ENCODE measurements at places on chromosomes 5 and 9. TPM values are rescaled to one million over a fixed set of nuclear protein-coding genes. Genes with fewer than 3 reads are reported as not detected.

DNA sequence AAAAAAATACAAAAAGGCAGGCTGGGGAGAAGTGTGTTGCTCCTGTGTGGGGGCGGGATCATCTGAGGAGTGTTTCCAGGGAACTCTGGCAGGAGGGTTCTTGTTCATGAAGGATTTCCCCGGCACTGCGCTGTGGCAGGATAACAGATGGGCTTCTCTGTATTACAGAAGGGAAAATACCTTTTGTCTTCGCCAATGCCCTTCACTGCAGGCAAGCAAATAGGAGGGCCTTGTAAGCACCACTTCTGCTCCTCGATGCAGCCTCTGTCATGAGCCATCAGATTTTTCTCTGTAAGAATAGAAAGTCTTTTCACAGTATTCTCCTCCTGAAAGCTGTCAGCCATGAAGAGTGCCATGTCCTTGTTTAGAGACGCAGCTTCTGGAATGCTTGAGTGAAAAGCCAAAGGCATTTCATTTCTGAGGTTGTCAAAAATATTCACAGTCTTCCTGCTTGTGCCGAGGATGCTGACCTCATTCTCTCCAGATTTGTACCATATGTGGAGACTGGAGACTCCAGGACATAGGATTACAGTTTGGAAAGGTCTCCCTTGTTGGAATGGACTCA is 294.0 kb downstream of the YTHDC2 start:
- no peak for DNase-seq

GRCh38 chr5:62569470-62569869 is 9.1 kb upstream of the LRRC70 start:
- no peak for DNase-seq

Gene C5orf52
- total RNA-seq, result not detected

Gene RRAGA
- 67.4 TPM for total RNA-seq

Gene FLT4
- total RNA-seq, result 6.4 TPM

Gene UBAP1
- total RNA-seq, result 21.0 TPM

GRCh38 chr9:36187414-36187813 is 3.3 kb upstream of the CLTA start:
- DNase-seq, result no peak

DNA sequence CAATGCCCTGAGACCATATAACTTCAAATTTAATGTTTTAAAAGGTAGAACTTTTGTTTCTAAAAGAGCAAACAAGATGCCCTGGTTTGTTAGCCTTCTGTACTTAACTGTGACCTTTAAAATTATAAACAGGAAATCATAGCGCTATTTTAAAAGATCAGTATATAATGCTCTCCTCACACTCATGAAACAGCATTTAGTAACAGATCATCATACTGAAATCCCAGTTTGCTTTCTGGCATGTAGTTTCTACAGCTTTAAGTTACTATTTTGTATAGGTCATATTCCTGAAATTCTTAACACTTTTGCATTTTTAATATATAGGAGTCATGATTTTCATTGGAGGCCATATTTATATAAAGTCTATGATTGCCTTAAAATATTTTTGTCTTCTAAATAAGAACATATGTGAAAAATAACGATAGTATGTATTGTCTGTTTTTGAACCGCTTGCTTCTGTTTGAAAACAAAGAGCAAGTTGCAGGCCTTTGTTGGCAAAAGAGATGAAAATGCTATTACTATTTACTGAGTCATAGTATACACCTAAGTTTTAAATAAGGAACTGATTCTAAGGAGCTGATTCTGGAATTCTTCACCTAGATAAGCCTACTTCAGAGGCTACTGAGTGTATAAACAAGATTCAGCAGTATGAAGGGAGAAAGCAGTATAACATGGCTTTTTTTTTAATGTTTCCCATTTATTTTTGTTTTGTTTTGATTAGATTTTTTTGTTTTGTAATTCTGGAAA is 20.5 kb downstream of the SRFBP1 start:
- DNase-seq, result no peak

GRCh38 chr5:71652349-71652748 is 65.2 kb downstream of the MCCC2 start:
- DNase-seq, result no peak

GRCh38 chr9:131441441-131441840 is 47.6 kb downstream of the PRRC2B start:
- DNase-seq, result no peak

- peak; percentile 38 for DNase-seq
Observed at GRCh38 chr5:154395407-154396106, 50.2 kb upstream of the SAP30L start.

GRCh38 chr9:116002181-116002580 is 151.4 kb upstream of the PAPPA start:
- DNase-seq, result no peak

GRCh38 chr9:86754581-86755560 is 192.4 kb downstream of the GAS1 start:
- DNase-seq, result no peak

Gene SSBP2
- 14.1 TPM for total RNA-seq

- no peak for DNase-seq
Observed at GRCh38 chr5:40791715-40792139, 6.4 kb downstream of the PRKAA1 start.
